Suprapubic skin (tissue), 4 donors: ENCODE measurements at places on chromosomes 7 and 10.

- no peak for DNase-seq
Observed at GRCh38 chr7:18153183-18153748, 125.6 kb upstream of the PRPS1L1 start.

DNA sequence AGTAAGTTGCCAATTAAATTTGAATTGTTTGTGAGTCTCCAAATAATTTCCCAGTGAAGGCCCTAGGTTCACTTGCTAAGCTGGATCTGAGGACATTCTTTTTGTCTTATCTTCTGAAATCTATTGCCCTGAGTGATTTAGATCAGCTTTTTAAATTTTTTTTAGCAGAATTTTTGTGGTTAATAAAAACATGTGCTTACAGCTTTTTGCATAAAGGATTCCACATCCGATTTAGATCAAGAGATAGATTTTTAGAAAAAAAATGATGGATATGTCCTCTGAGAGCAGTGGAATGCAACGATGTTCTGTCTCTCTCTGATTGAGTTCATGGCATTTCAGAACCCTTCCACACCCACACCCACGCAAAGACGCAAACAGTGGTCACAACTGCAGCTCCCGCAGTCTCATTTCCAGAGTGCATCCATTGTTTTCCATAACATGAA is 358.8 kb downstream of the SUGCT start:
- DNase-seq, result no peak

- DNase-seq, result no peak
Observed at GRCh38 chr10:103835096-103836050, 20.0 kb downstream of the SH3PXD2A start.

DNA sequence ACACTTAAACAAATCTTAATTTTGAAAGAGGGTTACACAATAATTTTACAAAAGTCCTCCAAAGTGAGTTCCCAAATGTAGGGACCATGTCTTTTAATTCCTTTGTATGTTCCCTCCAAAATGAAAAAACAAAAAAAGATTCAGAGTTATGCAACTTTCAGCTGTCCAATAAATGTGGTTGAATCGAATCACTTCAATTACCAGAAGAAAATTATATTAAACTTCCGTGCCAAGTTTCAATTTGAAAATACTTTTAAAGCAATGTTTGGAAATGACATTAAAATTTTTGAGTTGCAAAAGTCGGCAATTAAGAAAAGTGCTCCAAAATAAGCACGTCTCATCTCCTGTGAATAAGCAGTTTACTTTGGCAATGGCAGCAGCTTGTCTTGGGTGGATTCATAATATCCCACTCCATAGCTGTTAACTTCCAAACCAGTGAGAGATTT is 60.3 kb upstream of the C1GALT1 start:
- DNase-seq, result no peak

GRCh38 chr10:93074147-93074596 is 479 bp downstream of the CYP26A1 start:
- no peak for DNase-seq

DNA sequence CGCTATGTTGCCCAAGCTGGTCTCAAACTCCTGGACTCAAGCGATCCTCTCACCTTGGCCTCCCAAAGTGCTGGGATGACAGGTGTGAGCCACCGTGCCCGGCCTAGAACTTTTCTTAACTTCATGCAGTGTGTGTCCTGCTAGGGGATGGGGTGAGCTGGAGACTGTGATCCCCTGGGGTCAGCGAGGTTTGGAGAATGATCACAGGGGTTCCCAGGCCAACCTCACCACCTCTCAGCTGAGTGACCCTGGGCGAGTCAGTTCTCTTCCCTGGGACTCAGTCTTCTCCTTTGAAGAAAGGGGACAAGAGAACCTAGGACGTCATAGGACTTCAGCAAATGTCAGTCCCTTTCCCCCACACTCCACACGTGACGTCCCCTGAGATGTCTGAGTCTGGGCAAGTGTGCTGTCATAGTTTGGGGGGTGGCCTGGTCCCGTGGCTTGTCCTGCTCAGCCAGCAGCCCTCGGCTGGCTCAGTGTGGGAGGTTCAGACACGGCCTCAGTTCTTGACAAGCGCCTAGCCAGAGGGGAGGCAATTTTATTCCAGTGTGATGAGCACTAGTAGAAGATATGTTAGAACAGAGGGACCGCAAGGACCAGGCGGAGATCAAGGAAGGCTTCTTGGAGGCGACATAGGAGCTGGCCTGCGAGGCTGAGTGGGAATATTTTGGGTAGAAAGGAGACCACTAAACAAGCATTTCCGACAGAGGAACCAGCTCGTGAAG is 43.3 kb upstream of the ELN start:
- DNase-seq, result no peak

DNA sequence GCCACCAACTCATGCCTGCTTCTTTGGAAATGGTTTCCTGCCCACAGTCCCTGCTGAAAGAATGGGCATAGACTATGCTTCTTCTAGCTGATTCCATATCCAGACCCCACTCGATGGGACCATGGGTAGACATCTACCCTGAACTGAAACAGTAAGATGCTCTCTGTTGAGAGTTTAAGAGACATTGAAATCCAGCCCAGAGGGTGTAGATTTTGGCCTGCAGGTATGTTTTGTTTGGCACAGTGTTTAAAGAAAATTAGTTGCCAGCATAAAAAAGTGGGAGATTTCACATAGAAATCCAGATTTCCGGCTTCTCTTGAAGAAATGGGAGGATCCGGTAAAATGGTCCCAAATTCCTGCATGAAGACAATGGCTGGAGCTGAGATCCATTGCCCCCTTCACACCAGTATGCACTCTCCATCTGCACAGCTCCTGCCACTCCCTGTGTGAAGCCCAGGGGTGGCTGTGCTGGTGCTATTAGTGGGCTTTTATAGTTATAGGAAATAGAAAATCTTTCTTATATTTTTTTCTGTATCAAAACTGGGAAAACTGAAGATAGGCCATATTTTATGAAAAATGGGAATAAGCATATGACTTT is 218.1 kb downstream of the PTEN start:
- DNase-seq, result no peak

DNA sequence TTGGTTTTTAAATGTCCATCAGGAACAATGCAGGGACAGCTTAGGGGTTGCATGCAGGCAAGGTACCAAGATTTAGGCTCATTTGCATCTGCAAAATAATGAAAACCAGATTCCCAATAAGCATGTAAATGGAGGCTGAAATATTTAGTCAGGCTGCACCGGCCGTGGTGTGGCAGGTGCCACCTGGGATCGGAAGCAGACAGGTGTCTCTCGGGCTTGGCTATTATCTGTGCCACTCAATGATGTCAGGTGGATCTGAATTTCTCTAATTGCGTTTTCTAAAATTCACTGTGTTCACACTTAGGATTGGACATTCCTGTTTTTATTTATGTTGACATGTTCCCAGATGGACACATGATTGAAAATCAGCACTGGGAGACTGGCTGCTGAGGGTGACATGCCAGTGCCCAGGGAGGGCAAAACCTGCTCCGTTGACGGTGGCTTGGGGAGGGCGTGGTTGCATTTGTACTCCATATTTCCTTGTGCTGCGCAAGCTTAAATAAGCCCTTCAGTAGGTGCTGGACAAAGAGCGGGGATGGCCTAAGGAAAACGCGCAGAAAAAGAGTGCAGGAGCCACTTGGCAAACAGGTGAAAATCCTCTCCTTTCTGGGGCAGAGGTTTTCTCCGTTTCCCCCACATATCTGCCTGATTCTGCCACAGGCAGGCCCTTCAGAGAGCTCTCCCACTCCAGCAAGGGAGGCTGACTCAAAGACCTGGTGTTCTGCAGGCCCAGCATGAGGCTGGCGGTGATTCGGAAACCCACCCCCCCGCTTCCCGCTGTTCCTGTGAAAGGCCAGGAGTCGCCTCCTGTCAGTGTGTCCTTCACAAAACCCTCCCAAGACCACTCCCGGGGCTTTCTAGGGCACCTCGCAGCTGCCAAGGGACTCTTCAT is 142.5 kb downstream of the WDR37 start:
- no peak for DNase-seq

DNA sequence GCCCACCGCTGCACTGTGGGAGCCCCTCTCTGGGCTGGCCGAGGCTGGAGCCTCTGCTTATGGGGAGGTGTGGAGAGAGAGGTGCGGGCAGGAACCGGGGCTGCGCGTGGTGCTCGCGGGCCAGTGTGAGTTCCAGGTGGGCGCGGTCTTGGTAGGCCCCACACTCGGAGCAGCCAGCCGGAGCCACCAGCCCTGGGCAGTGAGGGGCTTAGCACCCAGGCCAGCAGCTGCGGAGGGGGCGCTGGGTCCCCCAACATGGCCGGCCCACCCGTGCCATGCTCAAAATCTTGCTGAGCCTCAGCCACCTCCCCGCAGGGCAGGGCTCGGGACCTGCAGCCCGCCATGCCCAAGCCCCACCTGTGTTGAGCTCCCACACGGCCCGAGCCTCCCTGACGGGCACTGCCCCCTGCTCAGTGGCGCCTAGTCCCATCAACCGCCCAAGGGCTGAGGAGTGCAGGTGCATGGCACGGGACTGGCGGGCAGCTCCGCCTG is 856.8 kb upstream of the CELF2 start:
- no peak for DNase-seq

GRCh38 chr7:127667759-127668530 is 16.0 kb downstream of the SND1 start:
- no peak for DNase-seq
